ENCODE measurements at places on chromosomes 1 and 21. TPM values are rescaled to one million over a fixed set of nuclear protein-coding genes. Genes with fewer than 3 reads are reported as not detected.

DNA sequence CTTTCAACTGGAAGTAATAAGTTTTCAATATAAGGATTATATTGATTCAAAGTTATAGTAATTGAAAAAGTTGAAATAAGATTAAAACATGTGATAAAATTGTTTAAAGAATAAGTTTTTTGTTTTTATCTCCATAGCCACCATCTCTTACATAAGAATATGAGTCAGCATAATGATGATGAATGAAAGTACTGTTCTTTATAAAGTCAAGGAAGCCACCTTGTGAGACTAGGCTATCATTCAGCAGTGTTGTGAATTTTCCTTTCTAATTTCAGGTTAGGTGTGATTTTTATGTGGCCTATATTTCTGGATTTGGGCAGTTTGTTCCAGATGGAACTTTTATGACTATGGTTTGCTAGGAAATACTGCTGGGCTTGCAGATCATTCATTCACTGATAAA lies 22.4 kb upstream of the ASB17 start:
- DNase-seq: no peak

DNA sequence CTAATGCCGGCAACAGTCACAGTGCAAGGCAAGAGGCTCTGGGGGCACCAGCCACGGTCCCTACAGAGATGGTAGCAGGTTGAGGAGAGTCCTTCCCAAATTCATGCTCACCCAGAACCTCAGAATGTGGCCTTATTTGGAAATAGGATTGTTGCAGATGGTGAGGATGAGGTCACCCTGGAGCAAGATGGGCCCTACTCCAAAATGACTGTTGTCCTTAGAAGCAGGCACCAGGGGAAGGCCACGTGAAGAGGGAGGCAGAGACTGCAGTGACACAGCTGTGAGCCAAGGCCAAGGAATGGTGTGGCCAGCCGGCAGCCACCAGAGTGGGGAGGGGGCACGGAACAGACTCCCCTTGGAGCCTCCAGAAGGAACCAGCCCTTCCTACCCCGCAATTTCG lies 70.8 kb upstream of the CLDN14 start:
- peak; percentile 81 for DNase-seq

GRCh38 chr1:246221485-246222255 lies 285.4 kb downstream of the SMYD3 start:
- DNase-seq: peak; percentile 19

- no peak for DNase-seq
These were observed 91.4 kb downstream of the GPATCH2 start for GRCh38 chr1:217539510-217539909.

GRCh38 chr1:47351305-47351704 lies 17.7 kb downstream of the CMPK1 start:
- DNase-seq: no peak

DNA sequence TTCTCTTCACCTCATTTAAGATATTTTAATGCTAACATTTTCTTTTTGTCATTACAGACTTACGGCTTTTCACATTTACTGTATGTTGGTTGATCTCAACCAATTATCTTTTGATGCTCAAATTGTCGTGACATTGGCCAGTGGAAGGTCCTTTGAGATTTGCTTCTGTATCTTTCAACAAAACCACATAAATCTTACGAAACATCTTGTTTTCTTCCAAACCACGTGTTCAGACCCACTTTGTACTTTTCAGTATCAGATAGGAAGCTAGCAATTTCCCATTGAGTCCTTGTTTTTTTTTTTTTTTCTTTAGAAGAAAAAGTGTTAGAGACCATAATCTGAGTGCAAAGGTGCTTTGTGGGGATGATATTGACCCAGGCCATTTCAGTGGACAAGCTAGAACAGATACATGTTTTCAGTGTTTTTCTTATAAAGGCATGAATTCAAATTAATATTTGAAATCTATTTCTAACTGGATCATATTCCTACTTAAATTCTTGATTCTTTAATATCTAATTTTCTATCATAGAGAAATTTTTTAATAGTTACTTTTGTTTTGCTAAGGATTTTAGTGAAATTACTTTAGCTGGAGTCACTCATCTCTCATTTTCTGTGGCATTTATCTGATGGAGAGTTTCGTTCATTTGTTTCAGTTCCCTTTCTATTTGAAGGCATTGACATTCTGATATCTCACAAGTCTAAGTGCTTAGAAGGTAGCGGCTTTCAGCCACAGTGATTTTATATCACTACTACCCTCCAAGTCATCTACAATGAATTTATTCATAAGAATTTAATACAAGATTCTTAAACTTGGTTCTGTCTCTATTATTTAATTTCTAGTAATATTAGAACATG lies 26.7 kb downstream of the ATG4C start:
- no peak for DNase-seq

DNA sequence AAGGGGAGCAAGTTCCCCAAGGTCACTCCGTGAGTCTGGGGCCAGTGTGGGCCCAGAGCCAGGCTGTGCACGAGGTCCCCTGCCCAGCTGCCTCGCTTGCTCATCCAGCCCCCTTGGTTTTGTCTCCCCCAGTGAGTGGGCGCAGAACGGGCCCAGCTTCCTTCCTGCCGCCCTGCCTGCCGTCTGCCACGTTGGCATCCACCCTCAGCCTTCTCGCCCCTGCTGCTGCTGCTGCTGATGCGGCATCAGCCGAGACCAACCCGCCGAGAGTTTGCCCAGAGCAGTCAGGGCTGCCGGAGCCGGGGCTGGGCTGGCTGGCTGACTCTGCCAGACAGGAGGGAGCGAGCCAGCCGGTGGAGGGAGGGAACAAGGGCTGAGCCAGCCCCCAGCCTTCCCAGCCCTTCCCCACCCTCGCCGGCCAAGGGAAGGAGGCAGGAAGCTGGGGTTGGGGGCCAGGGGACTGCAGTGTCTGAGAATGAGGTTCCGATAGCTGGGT lies 31.4 kb upstream of the WASF2 start:
- no peak for DNase-seq

GRCh38 chr1:182262425-182262824 lies 129.2 kb downstream of the GLUL start:
- DNase-seq: no peak

TDRD10 gene
- not detected for total RNA-seq

GRCh38 chr1:31371121-31371959 lies 1.5 kb downstream of the FABP3 start:
- no peak for DNase-seq

TMCC2 gene
- 24.0 TPM for total RNA-seq

GRCh38 chr1:175720023-175720422 lies 23.4 kb downstream of the TNR start:
- no peak for DNase-seq

GRCh38 chr1:200890818-200891773 lies 3.6 kb upstream of the INAVA start:
- DNase-seq: peak; percentile 70

GRCh38 chr1:3101124-3101939 lies 32.3 kb downstream of the PRDM16 start:
- no peak for DNase-seq

SH3BGRL3 gene
- total RNA-seq: 49.0 TPM

- peak; percentile 73 for DNase-seq
These were observed 54.1 kb downstream of the TOMM20 start for GRCh38 chr1:235074523-235075047.

DNA sequence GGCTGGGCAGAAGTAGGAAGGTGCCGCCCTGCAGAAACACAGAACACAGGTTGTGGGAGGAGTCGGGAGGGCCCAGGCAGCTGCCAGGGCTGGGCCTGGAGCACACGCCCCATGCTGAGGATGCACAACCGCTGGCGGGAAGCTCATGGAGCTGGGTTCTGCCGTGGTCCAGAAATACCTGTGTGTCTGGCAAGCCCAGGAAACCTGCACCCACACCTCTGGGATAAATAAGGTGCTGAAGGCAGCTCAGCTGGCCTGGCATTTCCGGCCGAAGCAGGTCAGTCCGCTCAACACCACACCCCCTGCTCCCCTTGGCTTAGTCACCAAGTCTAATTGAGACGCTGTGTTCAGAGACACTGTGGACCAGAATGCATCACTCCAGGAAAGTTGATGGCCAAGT lies 32.1 kb downstream of the CTNNBIP1 start:
- DNase-seq: no peak

DNA sequence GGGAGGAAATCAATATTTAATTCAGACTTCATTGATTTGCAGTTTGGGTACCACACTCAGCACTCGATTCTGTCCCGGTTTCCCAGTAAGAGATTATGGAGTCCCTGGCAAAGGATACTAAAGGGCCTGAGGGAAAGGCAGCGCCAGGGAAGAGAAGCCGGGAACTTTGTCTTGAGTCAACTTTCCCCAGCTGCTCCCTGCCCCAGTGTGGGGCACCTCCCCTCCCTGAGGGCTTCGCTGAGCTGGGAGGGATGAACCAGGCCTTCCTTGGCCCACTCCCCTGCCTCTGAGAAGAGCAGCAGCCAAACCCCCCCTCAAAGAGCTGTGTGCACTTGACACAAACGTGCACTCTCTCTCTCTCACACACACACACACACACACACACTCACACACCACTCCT lies 32.6 kb downstream of the OPTC start:
- no peak for DNase-seq

C8A gene
- not detected for total RNA-seq

AMY1B gene
- total RNA-seq: not detected

- DNase-seq: peak; percentile 23
These were observed 34.9 kb downstream of the UTP25 start for GRCh38 chr1:209862391-209863356.

GRCh38 chr1:41679531-41679930 lies 195.0 kb upstream of the EDN2 start:
- DNase-seq: no peak

NCAM2 gene
- total RNA-seq: 1.8 TPM

- no peak for DNase-seq
These were observed 206.6 kb downstream of the URB2 start for GRCh38 chr1:229832695-229833094.

DNA sequence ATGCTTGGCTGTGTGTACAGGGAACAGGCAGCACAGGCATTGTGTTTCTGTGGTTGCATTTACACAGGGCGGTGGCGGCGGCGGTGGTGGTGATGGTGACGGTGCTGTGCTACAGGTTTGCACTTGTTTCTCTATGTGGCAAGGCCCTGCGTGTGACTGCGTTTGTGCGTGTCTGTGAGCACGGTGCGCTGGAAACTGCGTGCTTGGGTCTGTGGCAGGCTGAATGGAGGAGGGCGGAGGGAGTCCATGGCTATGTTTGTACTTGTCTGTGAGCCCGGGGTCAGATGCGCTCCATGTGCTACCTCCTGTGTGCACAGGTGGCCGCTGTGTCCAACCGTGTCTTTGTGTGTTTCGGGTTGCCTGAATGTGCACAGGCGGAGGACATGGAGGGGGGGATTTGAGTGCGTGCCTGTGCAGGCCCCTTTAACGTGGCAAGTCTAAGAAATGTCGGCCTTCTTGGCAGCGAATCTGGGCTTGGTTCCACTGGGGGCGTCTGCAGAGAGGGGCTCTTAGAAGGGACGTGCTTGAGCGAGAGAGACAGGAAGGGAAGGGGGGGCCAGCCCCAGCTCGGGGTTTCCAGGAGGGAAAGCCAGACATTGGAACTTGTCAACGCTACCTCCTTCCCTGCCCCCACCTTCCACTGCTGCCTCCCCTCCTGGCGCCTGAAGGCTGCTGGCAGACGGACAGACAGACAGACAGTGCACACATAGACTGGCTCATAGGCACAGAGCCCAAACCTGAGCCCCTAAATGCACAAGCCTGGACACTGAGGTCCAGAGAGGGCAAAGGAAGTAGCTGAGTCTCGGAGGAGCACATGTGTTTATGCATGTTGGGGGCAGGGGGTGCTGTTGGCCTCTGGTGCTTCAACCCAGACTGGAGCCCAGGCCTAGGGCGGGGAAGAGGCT lies 32.7 kb upstream of the WASF2 start:
- DNase-seq: peak; percentile 70

DNA sequence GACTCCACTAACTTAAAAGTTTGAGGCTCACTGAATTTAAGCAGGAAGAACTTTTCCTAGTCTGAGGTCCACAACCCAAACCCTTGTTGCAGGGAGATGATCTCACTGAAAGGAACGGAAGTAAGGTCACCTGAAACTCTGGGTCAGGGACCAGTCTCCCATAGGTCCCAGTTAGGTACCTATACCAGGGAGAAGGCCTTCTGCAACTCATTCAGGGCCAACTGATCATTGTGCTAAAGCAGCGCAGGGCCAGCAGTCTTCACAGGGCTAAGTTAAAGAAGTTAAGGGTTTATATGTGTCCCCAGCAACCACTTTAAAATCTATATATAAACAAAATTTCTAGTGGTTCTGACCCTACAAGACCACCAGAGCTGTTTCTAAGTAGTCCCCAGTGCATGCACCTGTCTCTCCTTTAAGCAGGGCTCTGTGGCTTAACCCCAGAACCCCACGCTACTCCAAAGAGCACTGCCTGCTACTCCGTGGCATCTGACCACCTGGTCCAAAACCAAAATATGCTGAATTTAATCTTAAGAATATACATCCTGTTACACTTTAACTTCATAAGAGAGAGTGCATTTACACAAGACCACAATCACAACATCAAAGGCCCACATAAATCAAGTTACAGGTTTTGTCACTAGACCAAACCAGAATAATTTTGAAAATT lies 2.8 kb downstream of the SRSF10 start:
- DNase-seq: no peak

GRCh38 chr1:110087812-110088738 lies 17.6 kb upstream of the ALX3 start:
- peak; percentile 75 for DNase-seq

L1TD1 gene
- total RNA-seq: not detected

GRCh38 chr1:147109762-147110161 lies 62.5 kb downstream of the PRKAB2 start:
- no peak for DNase-seq

DNA sequence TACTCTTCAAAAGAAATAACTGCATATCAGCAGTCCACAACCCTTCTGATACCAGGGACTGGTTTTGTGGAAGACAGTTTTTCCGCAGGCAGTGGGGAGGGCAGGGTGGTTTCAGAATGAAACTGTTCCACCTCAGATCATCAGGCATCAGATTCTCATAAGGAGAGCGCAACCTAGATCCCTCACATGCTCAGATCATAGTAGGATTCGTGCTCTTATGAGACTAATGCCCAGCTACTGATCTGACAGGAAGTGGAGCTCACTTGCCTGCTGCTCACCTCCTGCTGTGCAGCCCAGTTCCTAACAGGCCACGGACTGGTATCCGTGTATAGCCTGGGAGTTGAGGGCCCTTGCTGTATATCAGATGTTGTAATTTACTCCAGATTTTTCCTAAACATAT lies 11.5 kb downstream of the RO60 start:
- no peak for DNase-seq

- DNase-seq: no peak
These were observed 16.7 kb downstream of the COLGALT2 start for GRCh38 chr1:184020855-184021254.

DNA sequence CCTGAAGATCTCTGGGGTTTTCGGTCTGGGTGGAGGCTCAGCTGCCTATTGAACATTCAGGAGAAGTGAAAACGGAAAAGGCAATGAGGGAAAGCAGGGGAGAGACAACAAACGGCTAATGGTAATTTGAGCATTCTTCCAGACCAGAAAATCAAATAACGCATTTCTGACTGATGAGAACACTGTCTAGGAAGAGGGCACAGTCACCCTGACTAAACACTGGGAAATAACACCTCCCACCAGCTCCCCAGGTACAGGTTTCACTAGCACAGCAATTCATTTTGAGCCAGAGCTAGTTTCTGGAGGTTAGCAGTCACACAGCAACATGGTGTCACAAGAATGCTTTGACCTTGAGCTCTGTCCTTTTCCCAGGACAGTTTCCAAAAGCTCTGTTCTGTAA lies 21.1 kb downstream of the NCF2 start:
- DNase-seq: peak; percentile 25

NOL9 gene
- total RNA-seq: 22.8 TPM

Data from myocyte (in vitro differentiated cells).